ENCODE measurements at places on chromosomes 2 and 18.

DNA sequence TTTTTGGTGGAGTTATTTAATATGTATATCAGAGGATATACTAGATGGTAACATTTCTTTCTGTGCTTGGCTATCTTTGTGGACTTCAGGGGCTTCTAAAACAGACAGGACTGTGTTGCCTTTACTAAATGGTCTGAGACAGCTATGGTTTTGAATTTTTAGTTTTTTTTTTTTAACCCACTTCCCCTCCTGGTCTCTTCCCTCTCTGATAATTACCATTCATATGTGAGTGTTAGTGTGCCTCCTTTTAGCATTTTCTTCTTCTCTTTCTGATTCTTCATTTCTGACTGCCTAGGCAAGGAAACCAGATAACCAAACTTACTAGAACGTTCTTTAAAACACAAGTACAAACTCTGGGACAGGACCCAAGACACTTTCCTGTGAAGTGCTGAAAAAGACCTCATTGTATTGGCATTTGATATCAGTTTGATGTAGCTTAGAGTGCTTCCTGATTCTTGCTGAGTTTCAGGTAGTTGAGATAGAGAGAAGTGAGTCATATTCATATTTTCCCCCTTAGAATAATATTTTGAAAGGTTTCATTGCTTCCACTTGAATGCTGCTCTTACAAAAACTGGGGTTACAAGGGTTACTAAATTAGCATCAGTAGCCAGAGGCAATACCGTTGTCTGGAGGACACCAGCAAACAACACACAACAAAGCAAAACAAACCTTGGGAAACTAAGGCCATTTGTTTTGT, 52.7 kb downstream of the SMAD4 start:
- peak; percentile 67 for ATAC-seq

GRCh38 chr2:138689705-138690104, 90.5 kb downstream of the NXPH2 start:
- peak; percentile 23 for ATAC-seq

DNA sequence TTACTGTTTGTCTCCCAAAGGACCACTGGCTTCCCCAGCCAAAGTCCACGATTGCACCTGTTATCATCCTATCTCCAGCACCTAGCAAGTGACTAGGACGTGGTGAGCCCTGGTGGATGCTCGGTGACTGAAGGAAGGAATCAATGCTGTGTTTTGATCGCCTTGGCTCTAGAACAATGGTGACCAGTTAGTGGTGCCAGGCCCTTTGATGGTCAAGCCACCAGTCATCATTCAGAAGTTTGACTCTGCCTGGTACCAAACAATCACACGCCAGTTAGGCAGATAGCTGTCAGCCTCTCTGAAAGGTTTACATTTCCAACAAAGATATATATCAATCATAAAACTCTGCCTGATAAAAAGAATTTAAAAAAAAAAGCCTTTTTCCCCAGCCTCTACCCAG, 244.1 kb downstream of the SH3BP4 start:
- no peak for ATAC-seq

GRCh38 chr2:171323971-171324528, 109.7 kb downstream of the METTL8 start:
- ATAC-seq = no peak

GRCh38 chr2:3430740-3431490, 51.4 kb downstream of the TRAPPC12 start:
- no peak for ATAC-seq

GRCh38 chr18:38198526-38198925, 632.9 kb upstream of the CELF4 start:
- no peak for ATAC-seq

GRCh38 chr2:239378918-239379640, 21.7 kb downstream of the HDAC4 start:
- no peak for ATAC-seq

DNA sequence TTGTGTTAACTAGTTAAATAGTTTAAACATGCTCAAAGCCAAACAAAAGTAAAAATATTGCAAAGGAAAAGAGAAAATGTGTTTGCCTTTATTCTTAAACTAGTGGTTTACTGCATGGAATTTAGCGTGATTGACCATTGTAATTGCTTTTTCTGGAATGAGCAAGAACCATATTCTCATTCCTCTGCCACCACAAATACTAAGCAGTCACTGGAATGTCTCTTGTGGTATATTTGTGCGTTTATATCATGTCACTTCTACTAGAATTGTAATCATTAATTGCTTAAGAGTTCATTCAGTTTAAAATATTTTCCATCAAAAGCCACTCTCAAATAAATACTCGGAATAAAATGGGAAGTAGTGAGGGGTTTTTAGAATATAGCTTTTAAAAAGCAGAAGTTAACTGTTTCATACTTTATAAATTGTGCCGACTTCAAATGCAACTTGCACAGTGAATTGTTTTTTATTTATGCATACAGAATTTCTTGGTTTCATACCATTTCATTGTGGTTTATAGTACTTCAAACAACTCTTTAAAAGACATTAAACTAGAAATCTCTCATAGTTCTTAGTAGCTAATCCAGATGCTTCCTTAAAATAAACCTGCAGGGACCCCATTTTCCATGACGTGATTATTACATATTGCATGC, 288.1 kb downstream of the EPHA4 start:
- ATAC-seq = no peak

DNA sequence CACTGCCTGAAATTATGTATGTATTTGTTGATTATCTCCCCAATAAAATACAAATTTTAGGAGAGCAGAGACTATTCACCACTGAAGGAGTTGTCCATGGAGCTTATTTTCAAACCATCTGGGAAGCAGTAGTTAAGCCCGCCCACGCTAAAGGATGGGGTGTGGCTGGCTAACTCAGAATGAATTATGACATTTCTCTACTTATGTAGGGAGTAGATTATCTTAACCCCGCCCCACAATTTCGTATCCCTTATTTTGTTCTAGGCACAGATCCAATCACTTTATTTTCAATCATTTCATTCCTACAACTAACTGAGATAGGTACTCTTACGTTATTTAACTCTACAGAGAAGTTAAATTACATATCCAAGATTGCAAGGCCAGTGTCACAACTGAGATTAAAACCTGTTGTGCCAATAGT, 1.4 kb upstream of the LAPTM4A start:
- ATAC-seq = no peak
